Occipital lobe (tissue), 3 donors: ENCODE measurements at places on chromosomes 2 and 18.

DNA sequence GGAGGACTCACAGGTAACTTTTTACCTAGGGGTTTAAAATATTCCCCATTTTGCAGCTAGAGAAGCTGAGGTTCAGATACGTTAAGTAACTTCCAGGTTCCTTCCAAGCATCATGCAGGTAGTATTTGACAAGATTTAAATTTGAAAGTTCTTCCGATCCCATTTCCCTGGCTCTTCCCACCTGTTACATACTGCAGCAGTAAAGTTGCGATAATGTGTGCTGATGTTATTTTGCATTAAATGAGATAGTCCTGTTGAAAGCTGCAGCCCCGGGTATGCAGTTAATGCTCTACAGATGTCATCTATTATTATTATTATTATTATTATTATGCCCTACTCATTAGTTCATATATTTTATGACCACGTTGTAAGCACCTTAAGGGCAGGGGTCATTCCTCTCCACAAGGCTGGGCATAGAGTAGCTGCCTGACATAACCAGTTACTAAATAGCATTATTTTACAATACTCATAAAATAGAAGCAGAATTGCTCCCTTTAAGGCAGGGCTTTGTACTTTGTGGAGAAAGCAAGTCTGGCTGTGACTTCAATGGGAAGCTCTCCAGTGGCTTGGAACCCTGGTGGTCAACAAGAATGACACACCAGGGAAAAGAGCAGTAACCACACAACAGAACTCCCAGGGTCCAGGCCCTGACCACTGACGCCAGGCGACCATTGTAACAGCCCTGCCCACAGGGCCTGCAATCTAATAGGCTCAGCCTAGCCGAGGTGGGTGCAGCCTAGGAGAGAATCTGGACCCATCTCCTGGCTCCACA, 112.0 kb upstream of the STPG4 start:
- no peak for DNase-seq

GRCh38 chr2:215436705-215437565, 1.1 kb upstream of the FN1 start:
- no peak for DNase-seq

DNA sequence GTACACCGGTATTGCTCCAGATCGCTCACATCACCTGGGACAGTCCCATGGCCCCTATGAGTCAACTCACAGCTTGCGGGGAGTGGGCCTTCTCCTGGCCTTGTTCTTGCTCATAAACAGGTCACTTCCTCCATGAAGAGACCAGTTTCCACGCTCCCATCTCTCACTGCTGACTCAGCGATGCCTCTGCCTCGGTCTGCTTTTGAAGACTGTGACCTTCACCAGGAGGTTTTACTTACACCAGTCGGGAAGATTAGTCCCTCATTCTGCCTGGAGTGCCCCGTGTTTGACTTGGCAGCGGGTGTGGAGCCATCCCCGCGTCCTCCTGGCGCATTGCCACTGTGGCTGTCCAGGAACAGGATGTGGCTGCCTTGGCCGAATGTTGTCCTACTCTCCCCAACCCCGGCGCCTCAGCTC, 159.8 kb downstream of the RHBDD1 start:
- DNase-seq: no peak

GRCh38 chr2:153394686-153395085, 83.9 kb downstream of the RPRM start:
- no peak for DNase-seq

GRCh38 chr18:27413495-27414401, 228.6 kb upstream of the CHST9 start:
- no peak for DNase-seq

DNA sequence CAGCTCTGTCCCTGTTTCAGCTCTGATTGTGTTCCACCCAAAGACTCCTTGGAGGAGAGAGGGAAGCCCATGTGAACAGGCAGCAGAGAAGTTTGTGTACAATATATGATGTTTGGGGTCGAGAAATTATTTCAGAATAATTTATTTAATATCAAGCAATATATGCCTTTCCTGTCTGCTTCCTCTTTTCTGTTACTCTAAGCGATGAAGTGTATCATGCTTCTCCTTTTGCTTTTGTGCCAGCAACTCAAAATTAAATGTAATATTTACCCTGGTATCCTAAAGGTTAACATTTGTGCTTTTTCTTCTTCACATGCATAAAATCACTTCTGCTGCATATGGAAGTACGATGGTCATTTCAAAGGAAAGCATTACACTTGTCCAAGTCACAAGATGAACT, 2.4 kb upstream of the NTSR2 start:
- no peak for DNase-seq

DNA sequence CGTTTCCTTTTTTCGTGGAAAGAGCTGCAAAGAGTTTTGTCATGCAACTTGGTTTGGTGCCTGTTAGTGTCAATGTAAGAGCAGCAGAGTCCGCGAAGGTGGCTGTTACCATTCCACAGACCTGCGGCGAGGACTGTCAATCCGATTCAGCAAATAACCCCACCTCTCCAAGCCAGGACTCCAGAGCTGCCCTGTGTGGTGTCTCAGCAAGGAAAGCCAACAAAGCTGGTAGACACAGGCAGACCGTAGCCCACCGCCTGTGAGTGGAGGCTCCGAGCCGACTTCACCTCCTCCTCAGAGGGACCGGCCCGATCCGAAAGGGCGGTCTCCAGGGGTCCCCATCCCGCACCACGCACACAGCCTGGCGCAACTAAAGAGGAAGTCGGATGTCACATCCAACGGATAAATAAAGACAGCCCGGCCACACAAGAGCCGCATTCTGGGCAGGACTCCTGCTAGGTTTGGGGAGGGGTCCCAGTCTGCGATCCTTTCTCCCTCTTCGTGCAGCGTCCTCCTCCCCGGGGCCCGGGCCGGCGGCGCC, 819 bp downstream of the ANKRD44 start:
- peak; percentile 21 for DNase-seq

DNA sequence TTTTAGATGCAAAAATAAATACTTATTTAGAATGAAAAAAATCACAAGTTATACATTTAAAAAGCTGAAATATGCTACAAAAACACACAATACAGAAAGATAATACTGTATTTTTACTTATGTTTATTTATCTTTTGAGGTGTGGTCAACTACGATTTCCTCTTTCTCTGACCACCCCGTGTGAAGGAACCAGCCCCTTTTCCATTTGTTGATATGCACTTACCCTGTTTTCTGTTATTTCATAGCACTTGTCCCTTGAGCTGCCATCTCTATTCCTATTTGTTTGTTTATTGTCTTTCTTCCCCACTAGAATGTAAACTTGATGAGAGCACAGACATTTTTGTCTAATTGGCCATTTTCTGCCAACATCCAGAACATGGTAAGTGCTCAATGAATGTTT, 460.5 kb upstream of the TRIB2 start:
- no peak for DNase-seq

GRCh38 chr2:16747689-16748088, 82.1 kb upstream of the CYRIA start:
- DNase-seq: no peak

- no peak for DNase-seq
Measured at GRCh38 chr18:40902436-40902835, 1052.6 kb upstream of the PIK3C3 start.

- DNase-seq: no peak
Measured at GRCh38 chr2:199983534-199983933, 28.2 kb downstream of the MAIP1 start.

DNA sequence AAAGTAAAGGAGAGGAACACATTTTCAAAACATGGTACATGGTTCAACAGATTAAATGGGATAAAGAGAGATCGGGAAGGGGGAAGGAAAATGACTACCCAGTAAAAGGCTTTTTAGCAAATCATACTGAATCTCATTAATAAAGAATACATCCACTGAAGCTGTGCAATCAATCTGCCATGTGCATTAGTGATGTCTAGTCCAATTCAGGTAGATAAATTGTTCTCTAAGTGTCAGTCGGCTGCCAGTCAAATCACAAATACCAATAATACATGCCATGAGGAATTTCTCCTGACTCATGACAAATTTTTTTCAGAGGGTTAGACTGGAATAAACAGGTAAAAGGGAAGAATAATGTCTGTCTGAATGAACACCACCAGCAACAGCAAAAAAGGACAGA, 22.6 kb downstream of the NYAP2 start:
- DNase-seq: no peak

DNA sequence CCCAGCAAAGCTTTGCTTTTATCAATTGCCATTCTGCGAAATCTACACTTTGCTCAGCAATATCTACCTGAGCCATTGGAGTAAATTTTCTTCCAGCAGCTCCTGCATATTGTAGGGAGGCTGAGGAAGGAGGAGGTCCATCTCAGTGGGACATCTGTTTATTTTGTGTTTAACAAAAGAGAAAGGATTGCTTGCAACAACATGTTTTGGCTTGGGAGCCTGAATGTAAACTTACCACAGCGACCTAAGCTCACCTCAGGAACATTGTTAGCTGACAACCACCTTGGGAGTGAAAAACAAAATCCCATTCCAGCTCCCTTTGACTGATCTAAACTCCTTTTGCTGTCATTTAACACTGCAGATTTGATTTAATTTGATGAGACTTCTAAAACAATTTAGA, 356.1 kb downstream of the SS18 start:
- no peak for DNase-seq

GRCh38 chr18:63162271-63163014, 157.1 kb downstream of the BCL2 start:
- no peak for DNase-seq

- no peak for DNase-seq
Measured at GRCh38 chr18:11387880-11388279, 221.5 kb upstream of the SLC35G4 start.

DNA sequence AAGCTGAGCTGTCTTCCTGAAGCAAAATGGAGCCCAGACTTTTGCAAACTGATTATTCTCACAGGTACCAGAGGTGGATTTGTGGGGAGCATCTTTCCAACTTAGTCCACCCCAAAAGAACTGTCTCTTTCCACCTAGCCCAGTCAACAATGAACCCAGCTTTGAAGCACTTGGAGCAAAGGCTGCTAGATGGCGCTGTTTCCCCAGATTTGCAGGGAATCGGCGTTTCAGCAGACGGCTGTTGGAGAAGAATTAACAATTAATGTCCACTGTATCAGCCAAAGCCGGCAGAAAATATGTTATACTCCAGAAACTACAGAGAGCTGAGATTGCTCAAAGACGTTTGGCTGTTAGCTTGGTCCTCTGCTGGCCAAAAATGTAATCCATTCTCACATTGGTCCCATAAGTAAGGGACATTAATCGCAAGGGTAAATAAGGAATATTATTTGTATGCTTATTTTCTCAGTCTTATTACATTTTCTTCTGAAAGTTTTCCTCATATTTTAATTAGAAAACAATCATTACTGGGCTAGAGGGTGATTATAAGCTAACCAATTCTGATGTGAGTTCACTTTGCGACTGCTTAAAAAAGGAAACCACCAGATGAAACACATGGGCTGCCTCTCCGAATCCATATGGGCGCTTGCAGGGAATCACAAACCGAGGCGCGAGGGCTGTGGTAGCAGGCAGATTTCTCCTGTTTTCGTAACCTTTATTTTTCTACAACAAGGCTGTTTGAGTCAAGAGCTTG, 423.8 kb upstream of the MEX3C start:
- DNase-seq: peak; percentile 51

DNA sequence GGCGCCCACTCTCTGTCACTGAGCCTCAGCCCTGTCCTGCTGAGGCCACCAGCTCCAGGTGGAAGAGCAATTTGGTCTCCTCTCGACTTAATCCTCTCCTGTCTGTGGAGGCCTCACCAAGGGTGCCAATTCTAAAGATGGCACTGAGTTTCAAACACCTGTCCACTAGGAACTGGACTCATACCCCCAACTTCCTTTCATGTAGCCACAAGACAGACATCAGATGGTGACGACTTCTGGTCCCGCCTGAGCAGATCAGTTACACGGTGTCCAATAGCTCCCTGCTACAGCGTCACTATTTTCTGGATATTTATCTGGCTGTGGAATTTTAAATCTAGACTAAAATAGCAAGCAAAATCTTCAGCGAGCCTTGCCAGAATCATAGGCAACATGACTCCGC, 24.5 kb upstream of the SP5 start:
- no peak for DNase-seq

GRCh38 chr2:24354957-24355356, 5.4 kb downstream of the ITSN2 start:
- DNase-seq: no peak

DNA sequence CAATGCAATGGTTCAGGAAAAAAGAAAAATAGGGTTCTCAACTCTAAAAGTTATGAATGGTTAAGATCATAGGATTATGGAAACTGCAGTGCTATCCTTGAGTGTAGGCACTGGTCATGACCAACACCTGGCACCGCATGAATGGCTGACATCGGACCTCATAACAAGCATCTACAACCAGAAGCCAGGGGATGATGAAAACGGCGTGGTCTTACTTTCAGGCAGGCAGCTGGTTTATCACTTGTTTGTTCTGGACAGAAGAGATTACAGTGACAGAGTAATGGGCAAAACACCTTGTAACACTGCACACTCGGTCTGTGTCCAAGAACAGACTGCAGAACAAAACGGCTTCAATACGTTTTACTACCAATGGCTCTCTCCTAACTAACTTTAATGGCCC, 132.8 kb downstream of the STK39 start:
- no peak for DNase-seq
